ENCODE measurements at places on chromosomes 16 and 17.

- no peak for DNase-seq
Observed at GRCh38 chr16:64974381-64974780, 147.5 kb downstream of the CDH11 start.

GRCh38 chr17:10171581-10171981 lies 26.8 kb downstream of the GAS7 start:
- DNase-seq: no peak

GRCh38 chr17:7111784-7112509 lies 2.7 kb downstream of the ASGR2 start:
- no peak for DNase-seq

DNA sequence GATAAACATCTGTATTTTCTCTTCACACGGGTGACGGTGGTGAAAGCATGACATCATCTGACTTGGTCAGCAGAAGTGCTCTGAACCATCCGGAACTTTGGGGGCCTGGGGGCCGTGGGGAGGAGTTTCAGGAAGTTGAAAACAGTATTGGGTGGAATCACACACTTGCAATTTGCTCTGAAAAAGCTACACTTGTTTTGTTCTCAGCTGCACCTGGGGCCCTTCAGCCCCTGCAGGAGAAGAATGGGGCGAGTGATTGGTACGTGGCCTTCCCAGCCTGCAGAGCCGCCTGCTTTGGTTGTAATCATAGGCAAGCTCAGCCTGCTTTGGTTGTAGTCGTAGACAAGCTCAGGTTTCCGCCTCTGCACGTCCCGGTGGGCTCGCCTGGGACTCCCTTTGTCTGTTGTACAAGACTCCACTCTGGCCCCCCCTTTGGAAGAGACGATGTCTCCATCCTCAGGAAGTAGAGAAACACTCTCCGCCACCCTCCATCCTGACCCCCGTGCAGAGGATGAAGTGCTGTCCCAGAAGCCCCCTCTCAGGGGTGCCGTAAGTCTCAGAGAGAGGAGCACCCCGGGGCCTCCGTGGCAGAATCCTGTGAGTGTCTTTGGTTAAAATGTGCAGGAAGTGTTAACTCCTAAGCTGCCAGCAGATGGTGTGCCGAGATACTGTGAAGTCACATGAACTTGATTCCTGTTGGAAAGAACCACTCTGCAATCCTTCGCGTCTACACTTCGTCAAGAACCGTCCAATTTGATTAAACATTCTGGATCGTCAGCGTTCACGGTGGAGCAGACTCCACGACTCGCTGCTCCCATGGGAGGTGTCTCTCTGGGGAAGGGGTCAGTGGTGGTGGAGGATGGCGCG lies 5.4 kb downstream of the BANP start:
- no peak for DNase-seq

- no peak for DNase-seq
Observed at GRCh38 chr17:19905502-19905901, 37.8 kb upstream of the ULK2 start.
